CD4-positive, alpha-beta T cell (primary cell): ENCODE measurements at places on chromosomes 5 and 9.
A peak's percentile ranks its signal among the peaks of the same experiment; 100 is the strongest.

GRCh38 chr9:137740312-137740711, 121.5 kb downstream of the EHMT1 start:
- DNase-seq = no peak

DNA sequence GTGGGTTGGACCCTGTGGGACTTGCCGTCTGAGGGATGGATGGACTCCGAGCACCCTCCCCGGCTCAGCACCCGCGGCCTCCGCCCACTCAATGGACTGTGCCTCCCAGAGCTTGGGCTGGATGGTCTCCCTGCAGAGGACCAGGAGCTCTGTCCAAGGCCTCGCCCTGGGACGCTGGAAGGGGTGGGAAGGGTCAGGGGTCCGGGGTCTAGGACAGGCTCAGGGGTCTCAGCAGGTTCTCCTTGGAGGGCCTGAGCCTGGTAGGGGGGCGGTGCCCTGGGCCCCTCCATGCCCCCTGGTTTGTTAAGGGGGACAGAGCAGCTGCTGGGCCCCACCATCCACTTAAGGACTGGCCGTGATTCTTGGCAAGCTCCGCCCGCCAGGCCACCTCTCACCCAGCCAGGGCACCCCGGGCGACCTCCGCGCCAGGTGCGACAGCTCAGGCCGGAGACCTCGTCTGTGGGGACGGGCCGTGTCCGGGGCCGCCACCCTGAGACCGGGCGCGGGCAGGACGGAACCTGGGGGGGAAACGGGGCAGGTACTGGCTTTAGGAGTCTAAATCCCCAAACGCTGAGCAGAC, 29.2 kb downstream of the EXOC3 start:
- peak; percentile 23 for DNase-seq

GRCh38 chr9:8772302-8772701, 972.7 kb upstream of the DMAC1 start:
- no peak for DNase-seq

- no peak for DNase-seq
Measured at GRCh38 chr5:16709691-16710433, 93.1 kb upstream of the RETREG1 start.

GRCh38 chr5:6501701-6502100, 53.0 kb downstream of the UBE2QL1 start:
- no peak for DNase-seq

GRCh38 chr5:5619546-5619945, 197.1 kb downstream of the ICE1 start:
- no peak for DNase-seq

- DNase-seq = no peak
Measured at GRCh38 chr9:114853071-114853855, 47.4 kb upstream of the TNFSF15 start.

DNA sequence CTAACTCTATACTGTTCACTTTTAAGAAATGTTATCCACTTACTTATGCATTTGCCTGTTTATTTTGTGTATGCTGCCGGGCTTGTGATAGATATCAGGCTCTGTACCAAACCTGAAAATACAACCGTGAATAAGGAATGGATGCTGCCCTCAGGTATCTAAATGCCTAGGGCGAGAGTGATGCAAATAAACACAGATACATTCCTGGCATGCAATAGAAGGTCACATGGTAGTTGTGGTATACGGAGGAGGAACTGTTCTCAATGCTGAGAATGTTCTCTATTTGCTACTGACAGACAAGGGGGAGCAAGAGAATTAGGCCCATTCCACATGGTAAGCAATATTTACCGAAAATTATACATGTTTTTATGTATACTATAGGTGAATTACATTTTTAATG, 227.8 kb downstream of the ICE1 start:
- no peak for DNase-seq

DNA sequence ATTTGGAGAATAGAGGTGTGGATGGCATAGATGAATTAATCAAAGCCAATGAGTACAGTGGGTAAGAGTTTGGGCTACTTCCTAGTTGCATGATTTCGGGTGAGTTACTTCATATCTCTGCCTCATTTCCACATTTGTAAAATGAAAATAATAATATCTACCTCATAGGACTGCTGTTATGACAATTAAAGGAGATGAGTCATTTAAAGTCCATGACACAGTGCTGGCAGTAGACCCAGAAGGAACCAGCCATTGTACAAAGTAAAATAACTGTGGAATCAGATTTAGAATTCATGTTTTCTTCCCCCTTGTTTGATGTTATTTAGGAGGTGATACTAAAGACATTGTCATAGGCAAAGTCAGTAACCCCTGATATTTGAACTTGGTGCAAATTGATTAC, 139.5 kb upstream of the SLC27A6 start:
- no peak for DNase-seq

GRCh38 chr9:1018121-1018520, 32.0 kb upstream of the DMRT2 start:
- no peak for DNase-seq

DNA sequence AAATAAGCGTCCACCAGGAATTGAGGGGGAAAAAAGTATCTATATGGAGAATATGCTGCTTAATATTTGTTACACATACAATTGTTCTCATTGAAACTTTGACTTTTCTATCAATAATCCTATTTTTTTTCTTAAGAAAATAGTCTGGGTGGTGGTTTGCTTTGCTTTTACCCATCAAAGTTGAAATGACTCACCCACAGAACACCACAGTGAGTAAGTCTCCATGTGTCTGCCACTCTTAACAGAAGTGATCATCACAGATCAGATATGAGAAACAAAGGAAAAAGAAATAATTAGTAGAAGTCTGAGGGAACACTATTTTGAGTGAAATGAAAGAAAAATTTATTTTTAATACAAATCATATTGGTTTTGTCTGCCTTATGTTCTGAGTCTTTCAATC, 742.8 kb downstream of the CDH9 start:
- no peak for DNase-seq

DNA sequence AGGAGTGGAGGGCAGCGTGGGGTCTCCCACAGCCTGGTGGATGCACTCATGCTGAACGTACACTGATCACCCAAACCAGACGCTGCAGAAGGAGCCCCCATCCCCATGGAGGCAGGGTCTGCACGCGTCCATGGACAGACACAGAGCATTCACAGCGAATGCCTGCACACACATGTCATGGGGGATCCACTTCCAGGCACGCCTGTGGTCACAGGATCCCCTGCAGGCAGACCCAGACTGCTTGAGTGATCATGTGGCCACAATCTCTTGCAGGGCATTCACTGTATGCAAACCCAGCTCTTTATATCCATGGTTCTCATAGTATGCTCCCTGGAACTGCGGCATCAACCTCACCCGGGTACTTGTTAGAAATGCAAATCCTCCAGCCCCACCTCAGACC, 5.4 kb downstream of the SNCB start:
- no peak for DNase-seq

GRCh38 chr9:129486756-129487657, 133.9 kb downstream of the C9orf50 start:
- DNase-seq = no peak

DNA sequence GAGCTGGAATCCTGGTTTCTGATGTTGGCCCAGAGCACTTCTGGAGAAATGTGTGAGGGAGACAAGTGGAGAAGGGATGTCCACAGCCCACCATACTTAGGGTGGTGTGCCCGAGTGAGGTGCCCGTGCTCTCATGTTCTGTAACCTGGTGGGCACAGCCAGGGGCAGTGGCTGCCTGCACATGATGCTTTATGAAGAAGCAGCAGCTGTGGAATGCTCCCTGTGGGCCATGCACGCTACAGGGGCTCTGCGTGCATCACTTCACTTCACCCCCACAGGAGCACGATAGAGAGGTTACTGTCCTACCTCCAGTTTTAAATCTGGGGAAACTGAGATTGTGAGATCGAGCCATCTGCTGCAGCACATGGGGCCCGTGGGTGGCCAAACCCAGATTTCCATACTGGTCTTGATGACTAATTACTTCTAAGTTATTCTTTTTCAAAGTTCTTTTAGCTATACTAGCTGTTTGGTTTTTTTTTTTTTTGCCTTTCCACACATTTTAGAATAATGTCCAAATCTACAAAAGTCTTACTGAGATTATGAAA, 441.6 kb downstream of the GADD45G start:
- DNase-seq = no peak
